Panc1 (cell line): ENCODE measurements at places on chromosomes 4 and X.

GRCh38 chr4:175935016-175935661, 123.1 kb upstream of the GPM6A start:
- DNase-seq, result no peak

DNA sequence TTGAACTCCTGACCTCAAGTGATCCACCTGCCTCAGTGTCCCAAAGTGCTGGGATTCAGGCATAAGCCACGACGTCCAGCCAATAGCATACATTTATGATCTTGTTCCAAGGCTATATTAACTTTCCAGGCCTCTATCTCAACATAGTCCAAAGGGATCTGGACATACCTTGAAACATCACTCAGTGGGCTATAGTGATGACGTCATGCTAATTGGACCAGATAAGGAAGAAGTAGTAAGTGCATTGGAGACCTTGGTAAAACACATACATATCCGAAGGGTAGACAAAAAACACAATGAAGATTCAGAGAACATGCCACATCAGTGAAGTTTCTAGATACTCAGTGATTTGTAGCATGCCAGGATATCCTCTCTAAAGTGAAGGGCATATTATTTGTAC, 37.4 kb upstream of the USP26 start:
- DNase-seq, result no peak

- no peak for DNase-seq
These were observed 15.2 kb downstream of the ETDC start for GRCh38 chrX:135324463-135324862.

DNA sequence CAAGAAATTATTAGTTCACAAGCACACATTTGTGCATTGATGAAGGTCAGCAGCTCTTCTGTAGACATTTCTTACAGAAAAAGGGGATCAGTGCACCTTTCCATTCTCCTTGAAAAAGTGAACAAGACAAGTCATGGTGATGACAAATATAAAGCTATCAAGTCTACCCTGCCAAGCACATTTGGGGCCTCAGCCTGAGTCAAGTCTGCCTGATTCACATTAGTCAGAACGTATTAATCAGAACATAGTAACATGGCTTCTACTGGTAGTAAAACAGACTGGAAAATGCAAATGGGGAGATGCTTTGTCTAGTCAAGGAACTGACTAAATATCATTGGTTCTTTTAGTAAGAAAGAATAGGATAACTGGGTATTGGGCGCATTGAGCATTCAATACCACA, 2305.1 kb downstream of the PCDH7 start:
- no peak for DNase-seq

DNA sequence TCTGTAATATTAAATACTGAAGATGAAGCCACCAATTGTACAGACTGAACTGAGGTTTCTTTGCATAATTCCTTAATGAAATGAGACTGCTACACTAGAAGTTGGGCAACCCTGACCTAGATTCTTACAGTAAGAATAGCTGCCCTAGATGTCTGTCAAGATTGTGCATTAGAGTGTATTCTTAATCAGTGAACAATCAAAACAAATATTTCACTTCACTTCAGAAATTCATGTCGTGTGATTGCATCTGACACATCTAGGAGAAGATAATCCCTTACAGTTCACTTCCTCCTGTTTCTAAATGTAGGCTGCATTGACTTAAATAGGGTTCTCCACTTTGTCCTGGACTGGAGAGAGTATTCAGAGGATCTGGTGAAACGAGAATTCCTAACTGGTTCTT, 283.1 kb downstream of the HNRNPD start:
- DNase-seq, result no peak

GRCh38 chr4:16250661-16251365, 24.5 kb upstream of the TAPT1 start:
- no peak for DNase-seq

- no peak for DNase-seq
These were observed 4.8 kb downstream of the C4orf54 start for GRCh38 chr4:99652596-99653436.

- DNase-seq, result no peak
These were observed 72.6 kb upstream of the NKX1-1 start for GRCh38 chr4:1478766-1479355.
